Gastroesophageal sphincter (tissue), 4 donors: ENCODE measurements at places on chromosomes 13 and 19.

DNA sequence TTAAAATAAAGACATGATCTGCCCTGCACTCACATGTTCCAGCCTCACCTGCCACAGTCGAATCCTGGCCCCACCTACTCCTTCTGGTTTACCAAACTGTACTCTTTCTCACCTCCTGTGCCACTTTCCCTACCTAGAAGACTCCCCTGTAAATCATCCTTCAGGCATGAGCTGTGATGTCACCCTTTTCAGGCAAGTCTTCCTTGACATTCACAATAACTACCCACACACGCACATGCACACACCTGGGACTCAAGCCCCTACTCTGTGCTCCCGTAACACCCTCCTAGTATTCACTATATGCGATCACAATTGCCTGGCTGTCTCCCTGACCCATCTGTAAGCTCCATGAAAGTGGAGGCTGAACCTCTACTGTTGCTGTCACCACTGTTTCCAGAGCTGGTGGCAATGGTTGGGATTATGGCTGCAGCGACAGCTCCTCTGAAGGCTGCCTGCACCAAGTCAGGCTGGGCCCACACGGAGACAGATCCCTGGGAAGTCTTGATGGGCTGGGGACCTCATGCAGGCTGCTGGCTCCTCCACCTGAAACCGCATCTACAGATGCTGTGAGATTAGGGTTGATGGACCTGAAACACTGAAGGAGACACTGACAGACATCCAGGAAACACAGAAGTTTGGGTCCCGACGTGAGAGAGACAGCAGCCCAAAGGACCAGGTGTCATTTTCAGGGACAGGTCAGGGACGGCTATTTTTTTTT is 611.1 kb downstream of the UQCRFS1 start:
- ATAC-seq, result no peak
- no peaks in the 10 kb centered on the region for H3K36me3 ChIP-seq
- H3K27me3 ChIP-seq, result no peaks in the 10 kb centered on the region
- no peaks in the 10 kb centered on the region for H3K4me1 ChIP-seq
- H3K27ac ChIP-seq, result no peak overlapping the region
- no peak overlapping the region for H3K4me3 ChIP-seq

GRCh38 chr19:2797280-2797679 is 12.0 kb downstream of the THOP1 start:
- no peaks in the 10 kb centered on the region for H3K27me3 ChIP-seq
- no peak for ATAC-seq
- peaks cover 99% of the 10 kb centered on the region for H3K36me3 ChIP-seq
- H3K4me3 ChIP-seq, result no peak overlapping the region

DNA sequence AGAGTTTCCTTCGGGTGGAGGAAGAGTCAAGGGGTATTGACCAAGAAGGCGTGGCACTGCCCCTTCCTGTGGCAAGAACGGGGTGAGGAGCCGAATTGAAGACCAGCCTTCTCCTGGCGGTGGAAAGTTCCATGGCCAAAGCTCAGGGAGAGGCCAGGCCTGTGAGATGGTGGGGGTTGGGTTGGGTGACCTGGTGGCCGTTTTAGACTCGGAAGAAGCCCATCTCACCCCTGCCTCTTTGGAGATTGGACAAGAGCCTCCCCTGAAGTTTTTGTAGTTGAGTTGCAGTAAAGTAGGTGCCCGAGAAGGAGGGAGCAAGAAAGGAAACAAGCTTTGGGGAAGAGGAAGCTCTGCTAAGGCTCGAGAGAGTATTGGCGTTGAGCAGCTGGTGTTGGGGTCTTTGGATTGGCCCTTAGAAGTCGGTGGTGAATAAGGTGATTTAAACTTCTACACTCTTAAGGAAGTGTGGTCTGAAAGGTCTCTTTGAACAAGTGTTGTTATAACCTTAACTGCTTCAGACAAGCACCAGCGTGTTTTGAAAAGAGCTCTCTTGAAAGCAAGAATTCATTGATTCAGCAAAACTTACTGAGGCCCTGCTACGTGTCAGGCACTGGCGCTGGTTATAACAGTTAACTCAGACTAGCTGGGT is 964 bp downstream of the SPINT2 start:
- H3K4me3 ChIP-seq, result no peak overlapping the region
- H3K27ac ChIP-seq, result no peak overlapping the region
- H3K4me1 ChIP-seq, result peaks cover 11% of the 10 kb centered on the region
- H3K36me3 ChIP-seq, result no peaks in the 10 kb centered on the region
- ATAC-seq, result no peak

DNA sequence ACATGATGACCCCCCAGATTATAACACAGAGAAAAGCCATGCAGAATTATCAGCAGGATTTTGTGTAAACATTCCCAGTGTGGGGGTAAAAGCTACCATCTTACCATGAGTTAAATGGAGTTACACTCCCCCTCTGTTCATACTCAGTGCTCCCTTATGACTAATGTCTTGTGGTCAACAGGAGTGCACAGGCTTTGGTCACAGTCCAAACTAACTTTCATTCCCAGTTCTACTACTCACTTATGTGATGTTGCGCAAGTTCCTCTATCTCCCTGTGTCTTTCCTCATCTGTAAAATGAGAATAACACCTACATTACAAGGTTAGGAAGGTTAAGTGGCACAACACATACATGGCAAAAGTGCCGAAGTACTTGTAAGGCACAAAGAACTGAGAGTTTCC is 277.9 kb downstream of the RBM26 start:
- H3K4me1 ChIP-seq, result no peaks in the 10 kb centered on the region
- H3K4me3 ChIP-seq, result no peak overlapping the region
- H3K36me3 ChIP-seq, result no peaks in the 10 kb centered on the region
- no peak for ATAC-seq

GRCh38 chr19:15437355-15438123 is 12.2 kb downstream of the WIZ start:
- peaks cover 47% of the 10 kb centered on the region for H3K4me1 ChIP-seq
- peak overlapping the region; percentile 69 for H3K27ac ChIP-seq
- H3K36me3 ChIP-seq, result no peaks in the 10 kb centered on the region

DNA sequence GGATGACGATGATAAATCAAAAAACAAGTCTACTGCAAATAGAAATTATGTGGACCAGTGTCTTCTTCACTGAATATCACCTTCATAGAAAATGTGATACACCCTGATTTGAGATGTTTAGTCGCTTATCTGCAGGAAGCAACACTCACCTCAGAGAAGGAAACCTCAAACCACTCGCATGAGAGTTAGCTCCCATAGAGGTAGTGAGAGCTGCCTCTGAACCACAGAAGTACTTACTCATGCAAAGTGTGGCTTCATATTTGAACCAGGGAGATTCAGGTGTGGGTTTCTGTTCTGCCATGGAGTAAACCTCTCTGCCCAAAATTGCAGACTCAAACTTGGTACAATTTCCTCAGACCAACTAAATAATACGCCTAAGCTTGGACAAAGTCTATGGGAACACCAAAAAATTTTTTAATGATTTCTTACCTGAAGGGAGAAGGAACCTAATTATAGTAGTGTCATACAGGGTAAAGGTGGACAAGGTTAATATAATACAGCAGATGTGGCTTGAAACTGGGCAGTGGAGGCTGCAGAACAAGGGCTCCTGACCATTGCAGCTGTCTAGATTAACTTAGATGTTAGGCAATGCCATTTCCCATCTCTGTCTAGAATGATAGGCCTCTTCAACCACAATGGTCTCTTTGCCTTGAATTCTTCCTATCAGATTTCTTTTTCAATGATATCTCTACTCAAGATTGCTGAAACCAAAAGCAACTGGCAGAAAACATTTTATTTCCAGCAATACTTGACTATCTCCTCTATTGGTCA is 29.6 kb upstream of the RCBTB2 start:
- no peaks in the 10 kb centered on the region for H3K27me3 ChIP-seq
- no peak overlapping the region for H3K27ac ChIP-seq
- H3K4me3 ChIP-seq, result no peak overlapping the region
- ATAC-seq, result no peak

- no peak for ATAC-seq
- no peak overlapping the region for H3K27ac ChIP-seq
- H3K36me3 ChIP-seq, result no peaks in the 10 kb centered on the region
- H3K4me3 ChIP-seq, result no peak overlapping the region
- H3K4me1 ChIP-seq, result peaks cover 41% of the 10 kb centered on the region
- H3K27me3 ChIP-seq, result peaks cover 30% of the 10 kb centered on the region
Observed at GRCh38 chr19:55454787-55455243, 6.6 kb downstream of the ISOC2 start.

- no peaks in the 10 kb centered on the region for H3K4me1 ChIP-seq
- ATAC-seq, result no peak
- H3K4me3 ChIP-seq, result no peak overlapping the region
- H3K27me3 ChIP-seq, result no peaks in the 10 kb centered on the region
Observed at GRCh38 chr19:17570791-17571190, 15.3 kb downstream of the COLGALT1 start.

- H3K27me3 ChIP-seq, result peaks cover 37% of the 10 kb centered on the region
- no peaks in the 10 kb centered on the region for H3K36me3 ChIP-seq
- H3K4me1 ChIP-seq, result no peaks in the 10 kb centered on the region
- no peak within 1 kb of the TSS for H3K4me3 ChIP-seq
Observed at GRCh38 chr19:6887316-6887715, at the start of gene ADGRE1. Gene ADGRE1 (plus strand): TSS chr19:6887579. CDS start chr19:6887609, 30 bp downstream.

GRCh38 chr19:4988770-4989251 is 19.9 kb downstream of the KDM4B start:
- peak overlapping the region; percentile 65 for H3K27ac ChIP-seq
- peak; percentile 92 for ATAC-seq
- H3K4me3 ChIP-seq, result no peak overlapping the region
- no peaks in the 10 kb centered on the region for H3K27me3 ChIP-seq
- H3K4me1 ChIP-seq, result no peaks in the 10 kb centered on the region
- no peaks in the 10 kb centered on the region for H3K36me3 ChIP-seq

DNA sequence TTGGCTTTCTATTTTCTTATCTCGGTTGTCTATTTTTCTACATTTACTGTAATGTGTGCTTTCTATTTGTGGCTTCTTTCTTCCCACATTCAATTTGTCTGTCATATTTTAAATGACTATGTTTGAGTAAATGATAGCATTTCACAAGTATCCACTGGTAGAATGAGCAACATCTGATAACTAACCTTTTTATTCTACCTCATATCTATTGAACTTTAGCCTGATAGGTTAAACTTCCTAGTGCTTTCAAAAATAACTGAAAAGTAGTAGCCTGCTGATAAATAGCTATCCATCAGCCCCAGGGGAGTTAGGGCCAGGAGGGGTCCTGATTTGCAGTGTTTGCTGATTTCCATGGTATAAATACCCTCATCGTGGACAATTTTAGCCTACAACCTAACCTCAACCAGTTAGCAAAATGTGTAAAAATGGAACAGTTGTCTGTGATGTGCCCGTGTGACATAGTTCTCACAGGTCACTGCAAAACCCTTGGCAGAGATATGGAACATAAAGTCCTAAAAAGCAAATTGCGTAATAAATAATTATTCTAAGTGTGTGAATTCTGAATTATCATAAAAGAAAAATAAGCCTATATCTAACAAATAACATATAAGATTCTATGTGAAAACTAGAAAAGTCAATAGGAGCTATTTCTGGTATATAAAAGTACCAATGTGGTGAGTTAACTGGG is 32.1 kb downstream of the KCTD12 start:
- peaks cover 4% of the 10 kb centered on the region for H3K4me1 ChIP-seq
- H3K27ac ChIP-seq, result no peak overlapping the region
- no peaks in the 10 kb centered on the region for H3K36me3 ChIP-seq
- no peaks in the 10 kb centered on the region for H3K27me3 ChIP-seq
- no peak overlapping the region for H3K4me3 ChIP-seq
- no peak for ATAC-seq

DNA sequence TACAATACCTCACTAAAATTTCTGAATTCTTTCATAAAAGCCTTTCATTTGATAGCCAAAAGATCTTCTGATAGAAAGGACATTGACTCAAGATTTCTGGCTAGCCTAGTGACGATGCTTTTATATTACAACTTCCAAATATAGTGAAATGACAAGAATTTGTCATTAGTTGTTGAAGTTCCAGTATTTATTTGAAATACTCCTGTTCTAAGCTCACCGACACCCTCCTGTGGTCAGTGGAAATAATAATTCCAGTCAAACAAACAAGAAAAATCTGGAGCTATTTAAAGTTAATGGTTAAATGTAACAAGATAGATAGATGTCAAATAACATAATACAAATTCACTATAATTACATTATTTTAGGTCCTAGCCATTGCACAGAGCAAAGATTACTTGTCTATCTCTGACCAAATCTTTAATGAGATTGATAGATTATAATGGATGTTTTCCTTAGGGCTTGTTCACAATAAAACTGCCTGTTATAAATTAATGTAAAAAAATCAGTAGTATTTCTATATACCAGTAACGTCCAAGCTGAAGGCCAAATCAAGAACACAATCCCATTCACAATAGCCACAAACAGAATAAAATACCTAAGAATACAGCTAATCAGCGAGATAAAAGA is 195.5 kb downstream of the RGCC start:
- peak; percentile 62 for ATAC-seq
- H3K27me3 ChIP-seq, result no peaks in the 10 kb centered on the region
- no peaks in the 10 kb centered on the region for H3K36me3 ChIP-seq

- no peak for ATAC-seq
- H3K4me1 ChIP-seq, result no peaks in the 10 kb centered on the region
- H3K36me3 ChIP-seq, result no peaks in the 10 kb centered on the region
- H3K4me3 ChIP-seq, result no peak overlapping the region
Observed at GRCh38 chr13:42800109-42800643, 18.8 kb downstream of the FAM216B start.

GRCh38 chr19:12885749-12886650 is 1.0 kb downstream of the KLF1 start:
- peak overlapping the region; percentile 13 for H3K4me3 ChIP-seq
- no peak for ATAC-seq
- H3K27me3 ChIP-seq, result peaks cover 38% of the 10 kb centered on the region
- H3K27ac ChIP-seq, result no peak overlapping the region
- no peaks in the 10 kb centered on the region for H3K36me3 ChIP-seq
- peaks cover 29% of the 10 kb centered on the region for H3K4me1 ChIP-seq

DNA sequence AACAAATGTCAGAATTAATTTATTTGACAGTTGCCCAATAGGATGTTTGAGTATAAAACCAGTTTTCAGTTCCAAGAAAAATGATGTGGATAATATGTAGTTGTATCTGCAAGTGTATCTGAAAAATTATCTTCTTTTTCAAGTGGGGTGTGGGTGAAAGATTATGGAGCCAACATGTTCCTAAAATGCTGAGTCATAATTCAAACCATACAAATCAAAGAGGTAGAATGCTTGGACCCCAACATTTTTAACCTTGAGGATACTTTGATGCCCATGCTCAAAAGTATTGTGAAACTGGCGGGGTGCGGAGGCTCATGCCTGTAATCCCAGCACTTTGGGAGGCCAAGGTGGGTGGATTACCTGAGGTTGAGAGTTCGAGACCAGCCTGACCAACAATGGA is 54.0 kb upstream of the ZNF724 start:
- H3K27me3 ChIP-seq, result no peaks in the 10 kb centered on the region
- H3K4me1 ChIP-seq, result no peaks in the 10 kb centered on the region
- ATAC-seq, result no peak
- no peak overlapping the region for H3K4me3 ChIP-seq
- no peak overlapping the region for H3K27ac ChIP-seq
